ENCODE measurements at places on chromosomes 5 and 9. TPM values are rescaled to one million over a fixed set of nuclear protein-coding genes. Genes with fewer than 3 reads are reported as not detected.

GRCh38 chr5:97559827-97560598 lies 377.0 kb upstream of the RIOK2 start:
- no peak for DNase-seq
- peaks cover 4% of the 10 kb centered on the region for H3K27me3 ChIP-seq
- H3K27ac ChIP-seq = no peak overlapping the region
- no peaks in the 10 kb centered on the region for H3K4me1 ChIP-seq

GRCh38 chr9:135242049-135242396 lies 154.6 kb downstream of the OLFM1 start:
- peaks cover 7% of the 10 kb centered on the region for H3K27me3 ChIP-seq
- DNase-seq = no peak
- no peak overlapping the region for H3K4me3 ChIP-seq
- no peak overlapping the region for H3K27ac ChIP-seq
- no peaks in the 10 kb centered on the region for H3K36me3 ChIP-seq

Gene SLU7
- polyA plus RNA-seq = 71.1 TPM

GRCh38 chr9:7173139-7173538 lies 415.4 kb downstream of the KDM4C start:
- H3K4me1 ChIP-seq = no peaks in the 10 kb centered on the region
- H3K36me3 ChIP-seq = peaks cover 33% of the 10 kb centered on the region
- DNase-seq = no peak
- H3K27ac ChIP-seq = peak overlapping the region; percentile 37
- no peak overlapping the region for H3K4me3 ChIP-seq

GRCh38 chr5:34474573-34475021 lies 181.5 kb upstream of the RAI14 start:
- H3K27me3 ChIP-seq = peaks cover 10% of the 10 kb centered on the region
- no peak overlapping the region for H3K4me3 ChIP-seq
- peak; percentile 36 for DNase-seq

DNA sequence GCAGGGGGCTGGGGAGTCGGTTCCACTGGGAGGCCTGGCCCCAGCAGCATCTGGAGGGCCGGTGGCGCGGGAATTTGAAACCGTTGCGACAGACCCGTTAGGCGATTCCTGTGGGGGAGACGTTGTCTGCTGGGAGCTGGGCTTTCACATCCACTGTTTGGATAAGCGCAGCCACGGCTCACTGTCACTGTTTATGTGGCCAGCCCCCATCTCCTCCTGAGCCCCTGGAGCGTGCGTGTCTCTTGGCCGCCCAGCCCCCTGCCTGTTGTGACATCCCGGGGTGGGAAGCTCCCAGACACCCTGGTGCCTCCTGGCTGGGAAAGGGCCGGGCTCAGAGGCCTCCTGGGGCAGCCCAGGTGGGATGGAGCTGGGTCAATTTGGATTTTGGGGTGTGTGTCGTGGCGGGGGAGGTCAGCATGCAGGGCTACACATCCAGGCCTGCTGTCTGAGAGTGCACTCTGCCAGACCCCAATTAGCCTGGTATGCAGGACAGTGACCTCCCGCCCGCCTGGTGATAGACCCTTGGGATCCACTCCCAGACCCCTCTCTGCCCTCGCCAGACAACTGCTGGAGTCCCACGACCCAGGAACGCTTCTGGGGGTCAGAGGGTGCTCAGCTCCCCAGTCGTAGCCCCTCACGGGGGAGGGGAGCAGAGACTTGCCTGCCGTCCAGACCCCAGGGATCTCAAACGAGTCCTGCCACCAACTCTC lies 62.0 kb upstream of the RNU6ATAC start:
- H3K27me3 ChIP-seq = peaks cover 6% of the 10 kb centered on the region
- no peaks in the 10 kb centered on the region for H3K36me3 ChIP-seq
- no peak overlapping the region for H3K27ac ChIP-seq
- no peak overlapping the region for H3K4me3 ChIP-seq
- DNase-seq = peak; percentile 47

Gene THBS4
- polyA plus RNA-seq = 0.68 TPM

- H3K27ac ChIP-seq = no peak overlapping the region
- DNase-seq = no peak
- H3K4me1 ChIP-seq = peaks cover 45% of the 10 kb centered on the region
- no peaks in the 10 kb centered on the region for H3K36me3 ChIP-seq
- H3K4me3 ChIP-seq = no peak overlapping the region
Measured at GRCh38 chr9:134344068-134344799, 18.0 kb downstream of the RXRA start.

- peak overlapping the region; percentile 21 for H3K27ac ChIP-seq
- H3K4me1 ChIP-seq = peaks cover 47% of the 10 kb centered on the region
- no peaks in the 10 kb centered on the region for H3K36me3 ChIP-seq
- H3K27me3 ChIP-seq = no peaks in the 10 kb centered on the region
- no peak for DNase-seq
- peak overlapping the region; percentile 45 for H3K4me3 ChIP-seq
Measured at GRCh38 chr5:158855510-158855909, 244.2 kb downstream of the EBF1 start.

Gene NUTM2G
- 0.19 TPM for polyA plus RNA-seq

DNA sequence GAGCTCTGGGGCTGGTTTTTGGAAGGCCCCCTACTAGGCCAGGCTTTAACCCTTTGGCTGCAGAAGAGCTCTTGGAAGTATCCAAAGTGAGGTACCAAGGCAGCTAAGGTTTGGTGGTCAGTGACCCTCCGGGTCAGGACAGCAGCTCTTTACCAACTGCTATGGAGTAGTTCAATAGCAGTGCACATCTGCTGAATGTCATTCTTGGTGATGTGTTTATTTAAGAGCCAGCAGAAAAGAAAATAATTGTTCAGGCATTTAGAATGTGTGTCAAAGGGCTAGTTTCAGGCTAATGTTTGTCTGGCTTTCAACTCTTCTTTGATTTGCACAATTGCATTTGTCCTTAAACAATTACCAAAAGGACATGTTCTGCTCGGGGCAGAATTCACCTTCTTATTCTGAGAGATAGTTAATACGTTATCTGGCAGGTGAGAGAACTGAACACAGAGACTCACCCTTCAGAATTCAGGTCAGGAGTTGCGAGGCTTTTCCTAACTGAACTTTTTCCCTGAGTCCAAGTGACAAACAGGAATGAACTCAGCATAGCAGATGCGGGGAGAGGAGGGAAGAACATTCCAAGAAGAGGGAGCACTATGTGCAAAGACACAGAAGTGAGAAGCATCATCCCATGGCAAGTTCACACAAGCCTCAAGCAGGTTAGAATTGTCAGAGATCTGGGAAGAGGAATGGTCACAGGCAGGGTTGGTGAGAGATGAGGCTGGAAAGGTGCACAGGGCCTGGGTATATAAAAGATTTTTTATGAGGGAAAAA lies 556.7 kb upstream of the TLE4 start:
- no peaks in the 10 kb centered on the region for H3K36me3 ChIP-seq
- H3K4me1 ChIP-seq = no peaks in the 10 kb centered on the region
- no peak overlapping the region for H3K27ac ChIP-seq
- DNase-seq = no peak

Gene FOXD4L5
- polyA plus RNA-seq = not detected

Gene IFNA13
- polyA plus RNA-seq = not detected

Gene SLC1A1
- not detected for polyA plus RNA-seq

Gene RMI1
- polyA plus RNA-seq = 6.7 TPM

Gene RPS23
- 5,098 TPM for polyA plus RNA-seq

Gene ENG
- polyA plus RNA-seq = 5.4 TPM

Gene PTGR1
- polyA plus RNA-seq = not detected

Gene PCDHA12
- polyA plus RNA-seq = not detected

- H3K27ac ChIP-seq = peak overlapping the region; percentile 79
- peak overlapping the region; percentile 87 for H3K4me3 ChIP-seq
- H3K4me1 ChIP-seq = peaks cover 16% of the 10 kb centered on the region
- DNase-seq = no peak
- no peaks in the 10 kb centered on the region for H3K36me3 ChIP-seq
Measured at GRCh38 chr9:35691334-35691650, 1.6 kb upstream of the TPM2 start.

DNA sequence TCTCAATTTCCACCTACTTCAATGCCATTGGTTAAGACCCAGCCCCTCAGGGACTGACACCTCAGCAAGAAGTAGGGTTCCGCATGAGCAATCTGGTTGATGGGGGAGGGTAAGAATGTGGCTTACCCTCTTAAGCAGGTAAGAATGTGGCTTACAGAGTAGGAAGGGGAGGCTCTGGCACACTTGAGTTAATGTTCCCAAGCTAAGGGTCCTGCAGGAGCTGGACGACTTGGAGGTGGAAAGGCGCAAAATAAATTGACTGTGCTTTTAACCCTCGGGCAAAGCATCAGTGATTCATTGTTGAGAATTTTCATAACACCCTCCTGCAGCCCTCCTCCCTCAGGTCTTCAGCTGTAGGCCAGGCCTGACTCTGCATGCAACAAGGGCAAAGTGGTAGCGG lies 24.9 kb upstream of the ADRA1B start:
- no peak overlapping the region for H3K4me3 ChIP-seq
- H3K36me3 ChIP-seq = no peaks in the 10 kb centered on the region
- H3K27me3 ChIP-seq = peaks cover 13% of the 10 kb centered on the region
- no peaks in the 10 kb centered on the region for H3K4me1 ChIP-seq

Gene DDX4
- polyA plus RNA-seq = not detected

DNA sequence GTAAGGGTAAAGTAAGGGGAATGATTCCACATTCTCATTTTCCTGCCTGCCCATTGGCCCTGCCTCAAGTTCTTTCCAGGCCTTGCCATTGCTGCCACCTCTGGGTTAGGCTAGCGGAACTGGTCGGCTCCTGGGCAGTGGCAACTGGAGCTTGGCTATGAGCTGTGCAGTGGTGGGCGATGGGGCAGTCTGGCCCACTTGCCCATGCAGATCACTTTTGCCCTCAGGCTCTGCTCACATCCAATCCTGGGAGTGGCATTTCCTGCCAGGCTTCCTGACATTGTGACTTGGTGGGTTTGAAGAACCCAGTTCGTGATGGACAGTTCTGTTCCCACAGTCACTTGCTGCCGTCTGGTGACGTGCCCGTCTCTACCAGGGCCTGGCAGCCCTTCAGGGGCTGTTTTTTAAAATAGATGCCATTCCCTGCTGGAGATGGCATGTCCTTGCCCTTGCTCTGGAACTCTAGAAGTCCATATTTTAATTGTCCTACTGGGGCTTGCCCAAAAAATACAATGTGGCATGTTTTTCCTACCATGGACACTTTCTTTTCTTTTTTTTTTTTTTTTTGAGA lies 86.1 kb downstream of the FGF18 start:
- H3K27me3 ChIP-seq = peaks cover 7% of the 10 kb centered on the region
- H3K36me3 ChIP-seq = no peaks in the 10 kb centered on the region
- H3K4me3 ChIP-seq = no peak overlapping the region
- H3K4me1 ChIP-seq = no peaks in the 10 kb centered on the region
- H3K27ac ChIP-seq = no peak overlapping the region
- no peak for DNase-seq

Gene CCL27
- not detected for polyA plus RNA-seq

- no peak for DNase-seq
- no peaks in the 10 kb centered on the region for H3K36me3 ChIP-seq
- H3K4me3 ChIP-seq = no peak overlapping the region
- no peak overlapping the region for H3K27ac ChIP-seq
Measured at GRCh38 chr5:33334829-33335228, 105.9 kb upstream of the TARS1 start.

Gene PCDHGB3
- 0.10 TPM for polyA plus RNA-seq

GRCh38 chr5:79691007-79691406 lies 1.4 kb downstream of the CMYA5 start:
- peaks cover 25% of the 10 kb centered on the region for H3K36me3 ChIP-seq
- no peaks in the 10 kb centered on the region for H3K27me3 ChIP-seq
- no peaks in the 10 kb centered on the region for H3K4me1 ChIP-seq
- no peak for DNase-seq
- peak overlapping the region; percentile 83 for H3K27ac ChIP-seq
- H3K4me3 ChIP-seq = no peak overlapping the region

DNA sequence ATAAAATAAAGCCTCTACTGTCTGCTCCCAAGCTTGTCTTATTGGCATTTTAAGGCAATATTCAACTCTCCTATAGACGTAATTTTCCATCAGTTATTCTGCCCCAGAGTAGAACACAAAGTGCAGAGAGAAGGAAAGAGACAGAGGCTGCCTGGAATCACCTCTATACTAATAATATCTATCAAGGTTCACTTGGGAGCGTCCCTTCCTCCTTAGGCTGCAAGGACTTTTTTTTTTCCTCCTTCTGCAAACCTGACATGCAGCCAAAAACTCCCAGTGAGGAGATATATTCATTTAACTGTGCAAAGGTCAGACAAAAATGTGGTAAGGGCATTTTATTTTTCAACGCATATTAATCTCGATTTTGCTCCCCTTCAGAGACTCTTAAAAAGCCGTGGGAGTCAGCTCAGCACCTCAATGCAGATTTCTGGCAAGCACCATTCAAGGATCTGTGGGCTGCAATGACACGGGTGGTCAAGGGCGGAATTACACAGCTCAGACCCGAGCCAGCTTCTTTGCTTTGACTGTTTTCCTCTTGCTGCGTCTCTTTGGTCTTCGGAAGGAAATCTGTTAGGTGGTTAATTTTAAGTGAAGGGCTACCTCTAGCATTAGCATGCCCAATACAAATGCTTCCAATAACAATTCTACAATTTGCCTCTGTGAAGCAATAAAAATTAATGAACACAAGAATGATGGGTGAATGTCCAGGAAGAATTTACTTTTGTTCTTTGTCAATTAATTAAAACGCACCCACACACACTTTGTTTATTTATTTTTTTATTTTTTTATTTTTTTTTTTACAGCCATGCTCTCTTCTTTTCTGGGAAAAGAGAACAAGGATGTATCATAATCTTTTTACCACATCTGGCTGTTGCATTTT lies 587.7 kb upstream of the GRAMD2B start:
- no peaks in the 10 kb centered on the region for H3K36me3 ChIP-seq
- no peak overlapping the region for H3K4me3 ChIP-seq
- H3K4me1 ChIP-seq = no peaks in the 10 kb centered on the region
- H3K27ac ChIP-seq = no peak overlapping the region
- no peaks in the 10 kb centered on the region for H3K27me3 ChIP-seq
- DNase-seq = no peak

Gene PCDHB12
- polyA plus RNA-seq = not detected

Gene IFNE
- not detected for polyA plus RNA-seq

DNA sequence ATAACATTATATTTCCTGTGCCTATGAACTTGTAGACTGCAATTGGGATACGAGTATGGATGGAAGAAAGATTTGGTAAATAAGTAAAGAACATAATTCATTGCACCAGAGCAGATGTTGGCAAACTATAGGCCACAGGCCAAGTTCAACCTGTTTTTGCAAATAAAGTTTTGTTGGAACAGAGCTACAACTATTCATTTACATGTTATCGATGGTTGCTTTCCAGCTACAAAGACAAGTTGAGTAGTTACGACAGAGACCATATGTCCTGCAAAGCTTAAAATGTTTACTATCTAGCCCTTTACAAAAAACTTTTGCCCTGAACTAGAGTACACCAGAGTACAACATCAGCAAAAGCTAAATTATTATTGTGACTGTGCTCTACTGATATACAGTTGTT lies 169.1 kb upstream of the DMAC1 start:
- DNase-seq = no peak
- H3K4me1 ChIP-seq = peaks cover 12% of the 10 kb centered on the region
- H3K27me3 ChIP-seq = no peaks in the 10 kb centered on the region
- no peak overlapping the region for H3K27ac ChIP-seq
- no peak overlapping the region for H3K4me3 ChIP-seq
- H3K36me3 ChIP-seq = no peaks in the 10 kb centered on the region

GRCh38 chr5:150322202-150322601 lies 19.5 kb upstream of the ARSI start:
- H3K4me1 ChIP-seq = no peaks in the 10 kb centered on the region
- no peak for DNase-seq

GRCh38 chr9:95084254-95084934 lies 233.1 kb downstream of the FANCC start:
- H3K27ac ChIP-seq = no peak overlapping the region
- no peak for DNase-seq
- H3K27me3 ChIP-seq = no peaks in the 10 kb centered on the region
- H3K4me1 ChIP-seq = no peaks in the 10 kb centered on the region

Gene PCDHGA6
- not detected for polyA plus RNA-seq

Gene TAS2R1
- polyA plus RNA-seq = not detected

Gene IL4
- polyA plus RNA-seq = not detected

Gene TMEM171
- not detected for polyA plus RNA-seq

Data from naive thymus-derived CD8-positive, alpha-beta T cell (primary cell).